ENCODE measurements at places on chromosomes 12 and 14.

- no peak for DNase-seq
These were observed 22.2 kb upstream of the NUAK1 start for GRCh38 chr12:106160915-106161314.

DNA sequence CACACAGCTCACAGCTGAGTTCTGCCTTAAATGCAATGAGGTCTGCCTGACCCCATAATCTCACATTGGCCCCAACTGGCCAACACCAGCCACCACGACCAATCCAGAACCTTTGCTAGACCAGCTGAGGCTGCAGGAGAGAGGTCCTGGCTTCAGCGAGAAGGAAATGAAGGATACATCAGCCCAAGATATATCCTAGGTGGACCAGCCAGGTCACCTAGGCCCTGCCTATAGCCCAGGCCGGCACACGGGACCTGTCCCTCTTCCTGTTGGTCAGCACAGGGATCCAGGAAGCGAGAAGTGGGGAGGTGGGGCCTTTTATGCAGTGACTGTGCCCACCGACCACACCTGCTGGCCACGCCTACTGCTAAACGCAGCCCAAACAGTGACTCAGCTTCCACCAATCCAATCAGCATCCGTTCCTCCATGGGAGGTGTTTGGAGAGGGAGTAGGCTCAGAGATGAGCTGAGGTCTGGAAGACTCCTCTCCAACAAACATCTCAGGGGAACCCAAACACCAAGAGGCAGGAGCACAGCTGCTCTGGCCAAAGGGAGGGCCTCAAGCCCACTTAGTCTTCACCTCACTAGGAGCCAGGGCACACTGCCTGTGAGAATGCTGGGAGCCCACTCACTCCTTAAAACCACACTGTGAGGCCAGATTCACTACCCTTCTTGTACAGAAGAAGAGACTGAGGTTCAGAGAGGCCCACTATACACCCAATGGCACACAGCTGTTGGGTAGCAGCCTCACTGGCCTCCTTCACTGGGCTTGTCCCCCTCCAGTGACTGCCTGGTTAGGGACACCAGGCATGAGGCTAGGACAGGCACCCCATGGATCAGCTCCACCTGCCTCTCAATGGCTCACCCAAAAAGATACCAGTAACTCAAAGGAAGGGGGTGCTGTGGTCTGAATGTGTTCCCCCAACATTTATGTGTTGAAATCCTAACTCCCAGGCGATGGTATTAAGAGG lies 51.3 kb upstream of the PPP2R5C start:
- no peak for DNase-seq

DNA sequence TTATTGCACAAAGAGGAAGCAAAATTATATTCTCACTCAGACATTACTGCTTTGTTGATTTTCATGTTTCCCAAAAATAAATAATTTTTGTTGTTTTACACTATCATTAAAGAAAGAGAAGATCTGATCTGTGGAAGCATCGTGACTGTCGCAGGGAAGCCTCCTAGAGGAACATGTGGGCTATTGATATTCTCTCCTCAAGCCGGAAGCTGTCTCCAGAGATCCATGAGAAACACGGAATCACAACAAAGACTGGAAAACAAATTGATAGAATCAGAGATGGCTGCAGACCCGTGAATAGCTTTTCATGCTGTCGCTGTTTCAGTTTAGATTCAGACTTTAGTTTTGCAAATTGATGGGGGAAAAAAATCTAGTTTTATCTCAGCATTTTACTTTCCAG lies 235.2 kb upstream of the TMPO start:
- DNase-seq, result no peak

DNA sequence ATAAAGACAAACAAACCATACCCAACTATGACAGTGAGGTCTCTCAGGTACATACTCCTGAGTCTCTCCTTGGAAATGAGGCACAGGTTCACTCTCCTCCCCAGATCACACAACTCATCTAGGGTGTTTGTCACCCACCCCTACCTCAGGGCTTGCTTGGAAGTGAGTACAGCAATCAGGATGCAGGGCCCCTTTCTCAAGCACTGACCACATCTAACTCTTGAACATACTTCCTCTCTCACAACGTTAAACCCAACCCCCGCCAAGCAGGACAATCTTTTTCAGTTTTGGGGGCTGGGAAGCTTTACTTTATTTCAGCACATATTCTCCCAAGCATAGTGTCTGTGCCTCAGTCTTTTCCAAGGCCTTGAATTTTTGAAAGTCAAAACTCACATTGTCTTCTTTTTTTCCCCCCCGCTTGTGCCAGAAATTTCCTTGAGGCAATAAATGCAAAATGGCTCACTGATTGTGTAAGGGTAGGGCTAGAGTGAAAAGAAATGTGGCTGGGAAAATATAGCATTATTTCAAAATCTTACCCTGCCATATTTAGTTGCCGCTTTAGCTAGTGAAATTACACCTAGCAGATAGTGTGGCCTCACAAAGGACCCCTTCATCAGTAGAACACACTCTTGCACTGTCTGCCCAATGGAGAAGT lies 2.4 kb upstream of the GPR65 start:
- peak; percentile 86 for DNase-seq

DNA sequence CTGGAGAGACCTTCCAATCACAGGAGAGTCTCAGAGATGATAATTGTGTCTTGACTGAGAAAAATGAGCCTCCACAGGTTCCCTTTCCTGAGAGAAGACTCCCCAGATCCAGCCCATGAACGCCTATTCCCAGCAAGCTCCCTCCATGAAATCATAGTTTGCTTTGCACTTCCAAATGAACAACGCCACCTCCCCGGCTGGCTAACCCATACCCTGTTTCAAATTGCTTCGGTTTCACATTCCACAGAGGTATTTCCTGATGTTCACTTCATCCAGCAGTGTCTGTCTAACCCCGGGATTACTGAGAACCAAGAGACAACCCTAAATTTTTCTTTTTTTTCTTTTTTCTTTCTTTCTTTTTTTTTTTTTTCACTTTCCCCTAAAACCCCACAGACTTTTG lies 124.1 kb upstream of the RFLNA start:
- DNase-seq, result no peak

- peak; percentile 54 for DNase-seq
These were observed 28.6 kb downstream of the CORO1C start for GRCh38 chr12:108702595-108703320.

- no peak for DNase-seq
These were observed 169.4 kb downstream of the RPL10L start for GRCh38 chr14:46482200-46482599.

Measured in hematopoietic multipotent progenitor cell treated with erythropoietin and hydrocortisone succinate and interleukin-3 and kit ligand, for 4 days (in vitro differentiated cells).